ENCODE measurements at places on chromosomes 2 and 18.

- DNase-seq, result no peak
Measured at GRCh38 chr2:238586931-238587775, 160.4 kb downstream of the ASB1 start.

GRCh38 chr2:126616606-126617069, 39.3 kb upstream of the GYPC start:
- no peak for DNase-seq

GRCh38 chr18:12014521-12015415, 33.5 kb downstream of the IMPA2 start:
- DNase-seq, result no peak

GRCh38 chr2:118689456-118689855, 158.0 kb downstream of the EN1 start:
- DNase-seq, result no peak

DNA sequence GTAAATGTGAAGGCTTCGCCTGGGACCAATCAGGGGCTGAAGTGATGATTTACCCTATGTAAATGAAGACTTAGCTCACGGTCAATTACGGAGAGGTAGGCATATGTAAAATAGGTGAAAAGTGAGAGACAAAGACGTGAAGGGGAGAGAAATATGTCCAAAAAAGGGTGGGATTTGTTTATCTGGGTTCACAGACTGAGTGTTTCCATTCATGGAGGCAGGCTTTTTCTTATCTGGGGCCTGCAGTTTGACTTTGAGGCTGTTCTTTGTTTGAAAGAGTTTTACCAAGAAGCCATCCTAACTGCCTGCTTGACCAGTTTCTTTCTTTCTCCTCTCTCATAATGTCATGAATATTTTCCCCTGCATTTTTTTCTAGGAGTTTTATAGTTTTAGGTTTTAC, 202.7 kb downstream of the NYAP2 start:
- no peak for DNase-seq

DNA sequence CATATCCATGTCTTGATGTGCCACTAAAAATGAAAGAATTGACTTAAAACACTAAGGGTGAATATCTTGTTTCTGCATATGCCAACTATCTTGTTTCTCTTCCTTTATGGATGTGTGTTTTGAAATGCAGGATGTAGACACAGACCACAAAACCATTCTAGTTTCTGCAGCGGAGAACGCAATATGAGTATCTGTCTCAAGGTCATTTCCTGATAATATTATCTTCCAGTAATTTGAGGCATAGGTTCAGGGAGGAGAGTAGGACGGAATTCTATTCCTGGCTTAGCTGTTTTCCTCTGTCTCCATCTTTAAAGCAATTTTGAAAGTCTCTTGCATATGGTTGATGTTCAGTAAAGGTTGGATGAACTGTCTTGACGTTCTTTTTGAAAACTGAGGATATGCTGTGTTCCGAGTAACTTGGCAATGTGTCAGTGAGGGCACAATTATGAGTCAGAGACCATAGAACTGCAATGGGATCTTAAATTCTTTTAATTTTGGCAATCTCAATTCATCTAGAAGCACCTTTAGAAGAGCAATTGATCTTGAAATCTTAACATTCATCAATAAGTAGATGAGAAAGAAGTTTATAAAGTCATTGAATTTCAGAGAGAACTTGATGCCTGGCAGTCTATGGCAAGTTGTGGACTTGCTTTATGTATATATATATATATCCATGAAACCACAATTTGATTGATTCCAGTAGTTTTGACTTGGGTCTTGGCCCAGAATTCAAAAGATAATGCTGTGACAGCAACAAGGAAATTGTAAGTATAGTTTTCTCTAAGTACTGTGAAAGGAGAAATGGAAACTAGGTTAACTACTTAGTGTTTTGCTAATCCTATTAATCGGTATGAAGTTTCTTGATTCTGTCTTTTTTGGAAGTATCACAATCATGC, 24.8 kb downstream of the RAB27B start:
- DNase-seq, result no peak

DNA sequence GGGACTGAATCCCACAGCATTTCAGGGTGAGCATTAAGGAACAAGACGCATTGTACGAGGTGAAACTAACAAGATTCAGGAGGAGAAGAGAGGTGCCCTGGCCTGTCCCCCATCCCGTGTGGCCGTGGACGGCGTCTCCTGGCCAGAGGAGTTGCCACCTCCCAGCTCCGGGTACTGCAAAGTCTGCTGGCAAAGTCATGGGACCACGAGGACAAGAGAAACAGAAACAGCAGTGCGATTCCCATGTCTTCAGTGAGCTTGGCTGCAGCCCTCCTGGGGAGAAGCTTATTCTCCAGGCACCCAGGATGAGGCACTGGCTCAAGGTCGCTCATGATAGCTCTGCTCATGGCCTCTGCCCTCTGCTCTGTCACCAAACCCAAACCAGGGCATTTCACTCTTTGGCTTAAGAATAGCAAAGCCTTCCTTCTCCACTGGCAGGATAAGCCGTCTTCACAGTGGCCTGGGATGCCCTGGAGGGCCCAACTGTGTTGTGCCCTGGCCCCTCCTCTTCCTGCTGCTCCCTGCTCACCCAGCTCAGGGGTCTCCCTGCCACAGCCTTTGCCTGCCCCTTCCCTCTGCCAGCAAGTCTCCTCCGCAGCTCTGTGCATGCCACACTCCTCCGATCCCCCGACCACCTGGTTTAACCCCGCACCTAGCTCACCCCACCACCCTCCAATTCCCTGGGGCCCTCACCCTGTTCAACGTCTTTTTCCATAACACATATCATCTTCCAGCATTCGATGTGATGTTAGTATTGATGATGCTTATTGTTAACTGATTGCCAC, 144.8 kb downstream of the PXDN start:
- DNase-seq, result no peak

GRCh38 chr2:237201461-237202287, 116.0 kb downstream of the COPS8 start:
- DNase-seq, result no peak

DNA sequence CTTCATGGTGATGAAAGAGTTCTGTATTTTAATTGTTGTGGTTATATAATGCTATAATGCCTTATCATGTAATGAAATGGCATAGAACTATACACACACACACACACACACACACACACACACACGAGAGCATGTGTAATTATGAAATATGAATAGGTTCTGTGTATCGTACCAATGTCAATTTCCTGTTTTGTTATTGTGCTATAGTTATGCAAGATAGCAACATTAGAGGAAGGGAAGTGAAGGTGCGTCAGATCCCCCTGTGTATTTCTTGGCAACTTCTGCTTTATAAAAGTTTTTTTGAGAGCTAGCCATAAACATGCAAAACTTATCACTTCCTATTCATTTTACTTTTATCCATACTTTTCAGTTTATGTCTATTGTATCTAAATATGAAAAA, 60.7 kb upstream of the ARHGAP15 start:
- DNase-seq, result peak; percentile 2

- no peak for DNase-seq
Measured at GRCh38 chr18:62725896-62726295, 10.6 kb downstream of the PHLPP1 start.

GRCh38 chr18:53422896-53423295, 801.6 kb downstream of the MBD2 start:
- no peak for DNase-seq

GRCh38 chr2:119478188-119478977, 45.9 kb downstream of the SCTR start:
- no peak for DNase-seq

GRCh38 chr18:63179422-63179821, 140.1 kb downstream of the BCL2 start:
- DNase-seq, result no peak

GRCh38 chr18:55251254-55251971, 292.2 kb upstream of the CCDC68 start:
- DNase-seq, result no peak

GRCh38 chr2:101485856-101486255, 10.9 kb upstream of the RFX8 start:
- no peak for DNase-seq

DNA sequence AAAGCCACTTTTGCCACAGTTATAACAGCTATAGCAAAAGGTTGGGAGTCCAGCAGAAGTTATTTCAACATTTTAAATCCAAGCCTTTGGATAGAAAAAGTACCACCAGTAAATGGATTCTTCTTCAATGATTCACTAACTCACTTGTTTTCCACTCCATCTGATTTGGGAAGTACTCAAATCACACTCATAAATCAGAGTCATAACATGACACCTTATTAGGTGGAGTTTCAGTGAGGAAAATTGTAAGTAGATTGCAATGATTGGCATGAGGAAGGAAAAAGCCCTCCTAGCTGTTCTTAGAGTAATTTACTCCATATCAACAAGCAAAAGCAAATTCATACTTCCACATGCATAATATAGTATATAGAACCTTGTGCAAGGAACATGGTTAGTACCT, 132.9 kb downstream of the NR4A2 start:
- no peak for DNase-seq

DNA sequence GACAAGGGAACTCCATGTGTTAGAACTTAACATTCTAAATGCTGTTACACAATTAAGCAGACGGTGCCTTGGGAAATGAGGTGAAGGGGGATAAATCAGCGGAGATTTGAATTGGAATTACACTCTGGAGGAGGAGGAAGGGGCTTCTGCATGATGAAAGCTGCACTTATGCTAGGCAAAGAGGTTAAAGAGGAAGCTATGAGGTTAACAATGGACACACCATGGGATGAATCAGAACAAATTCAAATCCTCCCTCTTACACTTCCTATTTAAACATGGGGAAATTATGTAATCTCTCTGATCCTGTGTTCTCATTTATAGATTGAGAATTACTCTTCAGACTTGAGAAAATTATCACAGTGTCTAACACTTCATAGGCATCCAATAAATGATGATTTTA, 121.5 kb upstream of the SIX2 start:
- no peak for DNase-seq

DNA sequence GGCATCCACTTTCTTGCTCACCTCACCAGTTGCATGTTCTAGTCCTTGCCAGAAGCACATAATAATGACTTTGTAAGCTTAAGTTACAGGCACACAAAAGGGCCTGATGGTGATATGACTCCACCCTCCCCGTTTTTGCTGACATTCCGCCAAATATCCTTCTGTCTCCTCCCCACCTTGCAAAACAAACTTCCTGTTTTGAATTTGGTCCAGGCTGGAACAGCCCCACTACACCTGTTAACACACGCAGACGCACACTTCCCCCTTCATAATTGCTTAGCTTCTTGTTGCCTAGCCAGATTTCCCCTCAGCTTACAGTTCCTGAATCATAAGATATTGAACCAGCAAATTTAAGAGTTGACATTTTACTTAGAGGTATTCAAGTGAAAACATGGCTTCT, at the start of gene MGAT5:
MGAT5 (plus strand) TSS at position 269 of the 400 bp plus-strand sequence. CDS start 332 bp downstream, outside the sequence.
- DNase-seq, result no peak

- DNase-seq, result no peak
Measured at GRCh38 chr2:131034122-131035051, 58.9 kb downstream of the FAM168B start.

DNA sequence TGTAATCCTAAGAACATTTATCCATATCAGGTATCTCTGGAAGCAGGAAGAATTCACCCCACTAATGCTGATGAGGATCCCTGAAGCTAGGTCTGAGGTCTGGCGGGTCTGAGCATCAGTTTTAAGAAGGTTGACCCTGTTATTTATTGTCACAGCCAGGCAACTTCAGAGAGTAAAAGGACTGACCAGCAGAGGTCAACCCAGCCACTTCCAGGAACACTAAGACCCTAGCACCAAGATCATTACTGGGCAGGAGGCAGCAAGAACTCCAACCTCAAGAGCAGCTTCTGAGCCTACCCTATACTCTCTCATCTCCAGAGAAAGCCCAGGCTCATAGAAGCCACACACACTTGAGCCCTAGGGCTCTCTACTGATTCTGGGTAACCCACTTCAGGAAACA, 901.4 kb downstream of the DCDC2C start:
- no peak for DNase-seq

GRCh38 chr18:3690764-3691066, 240.7 kb downstream of the TGIF1 start:
- no peak for DNase-seq

DNA sequence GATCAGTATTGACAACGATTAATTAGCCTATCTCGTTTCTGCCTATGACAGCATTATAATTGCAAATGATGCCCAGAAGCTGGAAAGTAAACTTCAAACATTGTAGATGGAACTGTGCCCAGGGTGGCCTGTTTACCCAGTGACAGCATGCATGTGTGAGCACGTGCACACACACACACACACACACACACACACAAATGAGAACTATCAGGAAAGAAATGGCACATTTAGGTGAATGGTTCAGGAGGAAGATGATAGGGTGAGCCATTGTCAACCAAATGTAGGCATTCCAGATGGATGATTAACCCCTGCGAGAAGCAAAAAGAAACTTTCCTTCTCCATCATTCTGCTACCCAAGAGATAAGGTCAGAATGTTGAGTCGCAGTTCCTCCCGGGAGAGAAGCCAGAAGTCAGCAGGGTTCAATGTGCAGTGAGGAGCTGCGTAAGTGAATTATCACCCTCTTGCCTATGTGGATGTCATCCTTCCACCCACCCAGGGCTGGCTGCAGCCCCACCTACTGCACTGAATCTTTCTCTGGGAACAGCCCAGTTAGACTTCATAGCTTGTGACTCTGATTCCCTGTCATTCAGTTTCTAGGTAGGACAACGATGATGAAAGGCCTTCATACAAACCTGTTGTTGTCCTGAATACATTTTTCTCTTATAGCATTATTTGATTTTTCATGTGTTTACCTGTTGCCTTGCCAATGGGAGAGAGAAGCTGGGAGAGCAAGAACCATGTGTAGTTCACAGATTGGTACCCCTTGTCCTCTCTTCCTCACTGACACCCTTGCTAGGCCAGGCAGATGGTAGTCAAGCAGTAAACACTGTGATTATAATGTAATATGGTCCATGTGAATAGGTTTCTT, 3.5 kb upstream of the APOB start:
- no peak for DNase-seq

- no peak for DNase-seq
Measured at GRCh38 chr2:134173338-134174016, 80.4 kb upstream of the MGAT5 start.

- DNase-seq, result no peak
Measured at GRCh38 chr2:25078170-25079049, 36.5 kb downstream of the EFR3B start.

- no peak for DNase-seq
Measured at GRCh38 chr2:133674433-133675331, 106.4 kb upstream of the NCKAP5 start.

GRCh38 chr18:21602299-21602587, 1.7 kb upstream of the ESCO1 start:
- no peak for DNase-seq

- no peak for DNase-seq
Measured at GRCh38 chr2:14826518-14826917, 194.0 kb downstream of the LRATD1 start.

- DNase-seq, result no peak
Measured at GRCh38 chr18:39681061-39681460, 2115.5 kb upstream of the CELF4 start.

DNA sequence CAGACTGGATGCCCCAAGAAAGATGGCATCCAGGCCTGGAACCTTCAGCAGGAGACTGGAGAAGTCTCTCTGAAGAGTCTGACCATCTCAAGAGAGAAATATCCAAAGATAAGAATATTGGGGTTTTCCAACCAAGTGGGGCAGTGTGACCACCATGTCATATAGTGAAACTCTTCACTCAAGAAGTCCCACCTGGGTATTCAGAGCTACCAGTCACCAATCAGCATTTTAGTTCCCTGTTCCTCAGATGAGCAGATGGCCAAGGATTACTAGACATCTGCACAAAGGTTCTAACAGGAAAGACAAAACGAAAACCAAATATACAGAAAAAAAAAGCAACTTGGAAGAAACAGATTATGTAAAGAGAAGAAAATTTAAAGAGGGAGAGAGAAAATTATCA, 38.5 kb upstream of the CXCR4 start:
- no peak for DNase-seq
